ENCODE measurements at places on chromosomes 7 and 10.
A peak's percentile ranks its signal among the peaks of the same experiment; 100 is the strongest.

DNA sequence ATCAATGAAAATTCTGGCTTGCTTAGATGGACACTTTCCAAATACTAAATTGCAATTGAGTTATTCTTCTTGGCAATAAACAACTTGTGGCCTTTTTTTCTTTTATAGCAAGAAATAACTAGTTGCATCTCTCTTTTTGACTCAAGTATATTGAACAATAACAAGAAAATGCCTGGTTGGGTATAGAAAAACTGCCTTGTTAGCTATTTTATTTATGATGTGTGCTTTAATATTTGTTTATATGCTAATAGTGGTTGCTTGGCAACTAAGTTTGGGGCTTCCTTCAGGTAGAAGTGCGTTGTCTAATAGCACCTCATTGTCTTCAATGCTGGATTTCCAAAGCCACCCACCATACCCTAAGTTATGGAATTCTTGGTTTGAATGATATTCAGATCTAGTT is 30.1 kb upstream of the PPP1R3C start:
- no peak for DNase-seq

DNA sequence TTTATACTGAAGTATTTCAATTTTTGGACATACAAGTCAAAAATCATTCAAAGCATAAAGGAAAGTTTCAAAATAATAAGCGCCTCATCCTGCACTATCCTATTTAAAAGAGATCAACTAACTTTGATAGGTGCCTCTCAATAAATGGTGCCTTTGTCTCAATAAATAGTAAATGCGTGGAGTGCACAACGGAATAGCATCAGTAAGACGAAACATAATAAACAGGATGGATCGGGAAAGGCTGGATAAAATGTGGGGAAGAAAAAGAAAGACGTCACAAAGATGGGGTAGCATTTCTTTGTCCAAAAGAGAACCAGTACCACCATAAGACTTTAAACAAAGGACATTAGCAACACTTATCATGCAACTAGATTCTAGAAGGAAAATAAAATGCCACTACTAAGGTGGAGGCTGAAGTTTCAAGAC is 571 bp upstream of the PRKAR2B start:
- DNase-seq = no peak

GRCh38 chr10:124678557-124679240 is 65.5 kb downstream of the FAM53B start:
- DNase-seq = no peak

- DNase-seq = peak; percentile 39
Measured at GRCh38 chr7:139775829-139776266, 1.9 kb downstream of the HIPK2 start.

GRCh38 chr10:79152423-79152817 is 83.7 kb downstream of the ZMIZ1 start:
- DNase-seq = no peak

- DNase-seq = no peak
Measured at GRCh38 chr10:29791773-29792172, 157.0 kb upstream of the SVIL start.

DNA sequence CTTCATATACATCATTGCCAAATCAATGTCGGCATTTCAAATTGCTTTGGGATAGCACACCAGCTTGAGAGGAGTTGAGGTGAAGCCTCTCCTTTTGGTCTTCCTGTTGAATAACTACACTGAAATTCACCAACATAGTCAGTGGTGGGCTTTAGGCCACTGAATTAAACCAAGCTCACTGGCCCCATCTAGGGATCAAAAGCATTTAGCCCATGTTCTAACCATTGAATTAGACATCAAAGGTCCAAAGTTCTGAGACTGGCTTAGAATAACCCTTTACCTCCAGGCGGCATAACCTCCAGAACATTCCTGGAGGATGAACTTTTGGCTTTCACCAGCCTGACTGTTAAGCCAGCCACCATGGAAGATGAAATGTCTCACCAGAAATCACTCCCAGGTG is 54.6 kb downstream of the BPGM start:
- DNase-seq = no peak

GRCh38 chr7:55549457-55549856 is 22.8 kb downstream of the VOPP1 start:
- DNase-seq = no peak

DNA sequence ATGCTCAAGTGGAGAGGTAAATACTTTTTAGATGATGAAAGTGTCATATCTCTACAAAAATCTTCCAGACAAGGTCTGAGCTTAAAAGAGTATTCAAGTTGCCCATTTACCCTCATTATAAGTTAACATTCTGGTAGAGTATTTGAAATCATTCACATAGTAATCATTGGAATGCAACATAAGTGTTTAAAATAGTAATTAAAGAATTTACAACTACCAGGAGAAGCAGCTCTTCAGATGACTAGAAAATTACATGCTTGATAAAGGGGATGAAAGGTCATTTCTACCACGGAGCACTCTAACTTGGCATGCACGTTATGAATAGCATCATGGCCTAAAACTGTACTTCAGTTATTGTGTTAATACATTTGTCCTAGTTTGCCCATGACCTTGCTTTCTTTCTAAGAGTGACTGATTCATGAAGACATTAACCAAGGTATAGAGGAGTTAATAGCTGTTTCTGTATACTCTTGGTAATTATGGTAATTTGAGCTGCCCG is 120.0 kb downstream of the SEMA3E start:
- no peak for DNase-seq

Measured in stimulated activated naive B cell treated with anti-CD40 and anti-IgM and Interleukin-4, amounts not matched to agents 10 μg/mL and 1 μg/mL and 100 μg/mL, for 72 hours (primary cell).